ENCODE measurements at places on chromosomes 13 and 19.

- DNase-seq: no peak
Observed at GRCh38 chr19:1054102-1055027, 12.6 kb upstream of the ARHGAP45 start.

- no peak for DNase-seq
Observed at GRCh38 chr19:41076286-41076685, 12.0 kb upstream of the CYP2A13 start.

DNA sequence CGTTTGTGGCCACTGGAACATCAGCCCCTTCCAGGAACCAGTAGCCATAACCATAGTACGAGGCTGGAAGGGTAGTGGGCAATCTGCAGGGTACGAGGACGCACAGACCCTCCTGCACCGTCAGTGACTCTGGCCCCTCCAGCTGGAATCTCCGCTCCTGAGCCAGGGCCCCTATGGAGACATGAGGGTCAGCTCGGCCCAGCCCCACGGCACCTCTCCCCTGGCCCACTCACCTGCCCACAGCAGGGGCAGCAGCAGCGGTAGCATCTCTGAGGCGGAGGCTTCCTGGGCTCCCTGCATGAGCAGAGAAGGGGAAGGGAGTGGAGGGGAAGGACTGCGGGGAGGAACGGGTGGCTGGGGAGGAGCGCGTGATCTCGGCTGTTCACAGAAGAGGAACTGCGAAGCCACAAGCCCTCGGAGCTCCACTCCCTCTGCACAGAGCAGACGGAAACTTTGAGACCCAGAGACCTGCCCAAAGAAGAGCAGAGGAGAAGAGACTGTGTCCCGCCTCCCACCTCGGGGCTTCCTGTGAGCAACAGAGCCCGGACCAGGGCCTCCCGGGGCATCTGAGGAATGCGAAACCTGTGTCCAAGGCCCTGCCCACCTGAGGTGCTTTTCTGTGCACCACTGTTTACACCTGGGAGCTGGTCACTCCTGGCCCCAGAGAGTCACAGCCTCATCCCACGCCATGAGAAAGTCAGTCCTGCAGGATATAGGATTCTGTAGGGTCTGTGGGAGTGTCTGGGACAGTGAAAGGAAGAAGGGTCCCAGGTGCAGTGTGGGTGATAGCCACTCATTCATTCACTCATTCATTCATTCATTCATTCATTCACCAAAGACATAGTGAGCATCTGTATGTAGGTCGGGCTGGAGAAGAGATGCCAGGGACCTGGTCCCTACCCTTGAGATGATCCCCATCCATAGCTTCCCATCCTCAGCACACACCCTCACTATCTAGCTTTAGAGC is at the start of gene SIGLEC6:
SIGLEC6 (minus strand) TSS at position 322 of the 967 bp plus-strand sequence; CDS start at position 300, 22 bp downstream.
- DNase-seq: no peak

GRCh38 chr13:39855236-39855635 is 199.8 kb downstream of the COG6 start:
- DNase-seq: no peak

- DNase-seq: no peak
Observed at GRCh38 chr13:36323951-36324566, 22.1 kb downstream of the SPART start.

DNA sequence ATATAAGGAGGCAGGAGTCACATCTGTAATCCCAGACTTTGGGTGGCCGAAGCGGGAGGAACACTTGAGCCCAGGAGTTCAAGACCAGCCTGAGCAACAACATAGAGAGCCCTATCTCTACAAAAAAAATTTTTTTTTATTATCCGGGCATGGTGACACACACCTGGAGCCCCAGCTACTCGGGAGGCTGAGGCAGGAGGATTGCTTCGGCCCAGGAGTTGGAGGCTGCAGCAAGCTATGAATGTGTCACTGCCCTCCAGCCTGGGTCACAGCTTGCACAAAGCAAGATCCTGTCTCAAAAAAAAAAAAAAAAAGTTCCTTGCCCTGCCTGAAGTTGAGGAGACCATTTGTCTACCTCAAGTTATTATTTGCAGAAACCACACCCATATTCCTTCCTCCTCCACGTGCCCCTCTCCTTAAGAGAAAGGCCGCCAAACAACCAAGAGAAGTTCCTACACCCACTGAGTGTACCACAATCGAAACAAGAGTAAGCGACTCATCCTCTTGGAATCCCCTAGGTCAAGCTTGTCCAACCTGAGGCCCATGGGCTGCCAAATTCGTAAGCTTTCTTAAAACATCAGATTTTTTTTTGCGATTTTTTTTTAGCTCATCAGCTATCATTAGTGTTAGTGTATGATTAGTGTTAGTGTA is 2.2 kb downstream of the ABCC4 start:
- no peak for DNase-seq

Data from hematopoietic multipotent progenitor cell (in vitro differentiated cells).